Dermis lymphatic vessel endothelial cell (primary cell): ENCODE measurements at places on chromosomes 3 and 15. TPM values are rescaled to one million over a fixed set of nuclear protein-coding genes. Genes with fewer than 3 reads are reported as not detected.

Gene GOLGA8K
- total RNA-seq = 0.26 and 0.33 TPM in 2 replicates

Gene MKRN2OS
- not detected in 2 replicates for total RNA-seq

Gene GOLGA8R
- 0.33 and 0.60 TPM in 2 replicates for total RNA-seq

Gene TM4SF18
- total RNA-seq = 258 and 437 TPM in 2 replicates

Gene CLDN16
- under 0.01 TPM in 1 of 2 replicates, not detected in the other for total RNA-seq

Gene MAP1A
- 0.17 and 0.33 TPM in 2 replicates for total RNA-seq

Gene NMNAT3
- 0.65 and 1.8 TPM in 2 replicates for total RNA-seq

Gene PKM
- total RNA-seq = 506 and 691 TPM in 2 replicates

Gene CNTN6
- not detected in 2 replicates for total RNA-seq

Gene UROC1
- under 0.01 TPM in 1 of 2 replicates, not detected in the other for total RNA-seq

Gene FAM81A
- under 0.01 and 0.09 TPM in 2 replicates for total RNA-seq

Gene RTP1
- total RNA-seq = not detected in 2 replicates

Gene GALK2
- total RNA-seq = 51.7 and 55.4 TPM in 2 replicates

Gene BNIP2
- 136 and 145 TPM in 2 replicates for total RNA-seq

Gene P2RY13
- total RNA-seq = not detected in 2 replicates

Gene B3GALNT1
- total RNA-seq = 8.5 and 10.1 TPM in 2 replicates

Gene BBX
- total RNA-seq = 33.4 and 47.6 TPM in 2 replicates

Gene ANKRD34C
- total RNA-seq = not detected in 2 replicates
